IMR-90 (cell line): ENCODE measurements at places on chromosomes 11 and 22. TPM values are rescaled to one million over a fixed set of nuclear protein-coding genes. Genes with fewer than 3 reads are reported as not detected.

The BBOX1 gene
- not detected in 2 replicates for total RNA-seq

The C11orf91 gene
- total RNA-seq, result not detected in 2 replicates

The RASD2 gene
- total RNA-seq, result under 0.01 TPM in 2 replicates

The BTG4 gene
- not detected in 2 replicates for total RNA-seq

The TPBGL gene
- not detected in 2 replicates for total RNA-seq

The HBG2 gene
- 0.54 TPM in 1 of 2 replicates, not detected in the other for total RNA-seq

The PHOX2A gene
- not detected in 2 replicates for total RNA-seq

The UCP3 gene
- under 0.01 TPM in 2 replicates for total RNA-seq

DNA sequence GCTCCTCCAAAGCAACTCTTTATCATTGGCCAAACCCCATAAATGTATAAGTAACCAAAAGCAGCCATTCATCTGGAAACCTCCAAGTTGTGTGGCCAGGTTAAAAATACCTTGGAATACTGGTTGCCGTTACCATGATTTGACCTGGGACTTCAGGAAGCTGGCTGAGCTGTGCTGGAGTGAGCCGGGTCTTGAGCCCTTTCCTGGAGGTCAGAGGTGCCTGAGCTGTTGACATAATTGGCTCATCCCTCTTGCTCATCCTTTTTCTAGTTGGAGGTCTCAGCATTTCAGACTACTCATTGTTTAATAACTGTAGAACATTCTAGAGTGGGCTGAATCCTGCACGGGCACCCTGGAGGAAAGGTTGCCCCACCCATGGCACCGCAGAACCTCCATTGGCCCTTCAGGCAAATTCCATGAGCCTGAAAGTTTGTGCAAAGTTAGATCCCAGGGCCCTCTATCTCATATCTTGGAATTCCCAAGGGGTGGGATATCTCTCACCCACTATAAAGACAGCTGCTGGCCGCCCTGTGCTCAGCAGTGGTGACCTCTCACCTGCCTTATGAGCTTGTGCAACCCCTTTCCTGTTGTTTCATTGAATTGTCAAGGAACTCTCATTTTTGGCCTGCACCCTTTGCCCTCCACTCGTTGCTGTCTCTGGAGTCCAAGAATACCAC lies 77.0 kb downstream of the C22orf31 start:
- DNase-seq, result no peak

- DNase-seq, result no peak
These were observed 30.6 kb upstream of the HSD17B12 start for GRCh38 chr11:43649921-43650320.

- no peak for DNase-seq
These were observed 406.0 kb downstream of the CTTN start for GRCh38 chr11:70804139-70804837.

GRCh38 chr11:118184784-118185579 lies 8.5 kb upstream of the SCN2B start:
- no peak for DNase-seq

DNA sequence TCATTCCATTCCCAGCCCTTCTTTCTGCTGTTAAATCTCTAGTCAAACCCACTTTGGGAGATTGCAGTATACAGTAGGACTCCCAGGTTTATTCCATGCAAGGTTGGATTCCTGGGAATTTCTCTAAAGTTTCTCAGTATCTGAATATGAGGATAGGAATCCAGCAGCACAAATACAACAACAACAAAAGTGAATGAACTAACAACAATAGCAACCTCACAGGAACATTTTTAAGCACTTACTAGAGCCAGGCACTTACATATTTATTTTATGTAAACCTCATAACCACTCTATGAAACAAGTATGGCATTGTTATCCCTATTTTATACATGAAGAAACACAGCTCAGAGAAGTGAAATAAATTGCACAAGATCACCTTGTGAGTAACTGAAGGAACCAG lies 1.9 kb downstream of the MMP7 start:
- peak; percentile 19 for DNase-seq

GRCh38 chr11:34826384-34826726 lies 89.8 kb downstream of the APIP start:
- no peak for DNase-seq

- no peak for DNase-seq
These were observed 6.4 kb downstream of the CABP2 start for GRCh38 chr11:67516806-67517205.

GRCh38 chr11:11864803-11865202 lies 23.0 kb downstream of the USP47 start:
- no peak for DNase-seq

DNA sequence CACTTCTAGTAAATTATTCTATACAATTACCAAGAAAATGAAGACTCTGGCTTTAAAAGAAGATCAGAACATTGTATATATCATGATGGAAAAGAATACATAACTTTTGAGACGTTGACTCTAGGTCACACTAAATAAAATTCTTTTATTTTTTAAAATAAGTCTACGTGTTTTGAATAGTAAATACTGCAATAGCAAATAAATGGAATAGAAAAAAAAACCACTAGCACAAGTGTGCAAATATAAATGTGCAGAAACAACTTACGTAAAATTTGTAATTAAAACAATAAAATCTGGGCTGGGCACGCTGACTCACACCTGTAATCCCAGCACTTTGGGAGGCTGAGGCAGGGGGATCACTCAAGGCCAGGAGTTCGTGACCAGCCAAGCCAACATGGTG lies 17.9 kb downstream of the SIK3 start:
- no peak for DNase-seq

DNA sequence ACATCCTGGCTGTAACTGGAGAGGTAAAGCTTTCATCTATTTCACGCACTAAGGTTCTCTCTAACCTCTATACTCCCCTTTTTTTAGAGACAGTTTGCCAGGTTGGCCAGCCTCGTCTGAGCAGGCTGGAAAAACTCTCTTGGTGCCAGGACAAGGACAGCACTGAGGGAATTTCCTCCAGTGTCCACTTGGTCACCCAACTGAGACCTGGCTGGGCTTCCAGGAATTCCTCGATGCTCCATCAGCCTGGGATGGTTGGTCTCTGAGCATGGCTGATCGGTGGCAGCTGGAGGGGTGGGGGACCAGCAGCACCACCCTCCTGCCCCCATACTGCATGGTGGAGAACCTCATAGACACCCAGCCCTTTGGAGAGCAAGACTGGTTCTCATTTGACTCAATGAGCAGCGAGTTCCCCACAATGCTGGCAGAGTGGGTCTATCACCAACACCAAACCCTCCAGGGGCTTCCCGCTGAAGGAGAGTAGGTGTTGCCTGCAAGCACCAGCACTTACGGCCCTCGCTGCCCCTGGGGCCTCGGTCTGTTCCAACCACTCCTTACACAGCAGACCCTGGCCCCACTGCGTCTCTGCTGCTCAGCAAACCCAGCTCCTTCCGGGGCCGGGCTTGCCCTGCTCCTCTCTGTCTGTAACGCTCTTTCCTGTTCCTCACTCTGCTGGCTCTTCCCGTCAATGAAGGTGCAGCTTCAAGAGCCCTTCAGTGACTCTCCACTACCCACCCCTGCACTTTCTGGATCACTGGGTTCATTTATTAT lies 122.2 kb downstream of the ST3GAL4 start:
- no peak for DNase-seq

GRCh38 chr11:121665206-121665838 lies 212.6 kb upstream of the SORL1-AS1 start:
- DNase-seq, result no peak

DNA sequence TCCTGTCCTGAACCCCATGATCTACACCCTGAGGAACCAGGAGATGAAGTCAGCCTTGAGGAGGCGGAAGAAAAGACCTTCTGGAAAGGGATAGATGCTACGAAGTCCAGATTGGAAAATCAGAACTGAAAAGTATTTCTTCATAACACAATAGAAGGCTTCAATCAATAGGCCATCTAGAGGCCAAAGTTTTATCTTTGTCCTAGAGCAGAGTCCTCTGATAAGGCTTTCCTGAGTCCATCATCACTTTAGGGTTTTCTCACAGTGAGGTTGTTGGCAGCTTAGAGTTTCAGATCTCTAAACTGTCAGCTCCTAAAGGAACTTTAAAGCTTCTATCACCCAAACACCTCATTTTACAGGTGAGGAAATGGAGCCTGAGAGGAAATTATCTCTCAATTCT lies 21.3 kb downstream of the OR4D9 start:
- DNase-seq, result no peak

- no peak for DNase-seq
These were observed 113.5 kb downstream of the FCHSD2 start for GRCh38 chr11:73028611-73029010.

GRCh38 chr11:102478673-102479299 lies 26.2 kb upstream of the TMEM123 start:
- DNase-seq, result no peak

DNA sequence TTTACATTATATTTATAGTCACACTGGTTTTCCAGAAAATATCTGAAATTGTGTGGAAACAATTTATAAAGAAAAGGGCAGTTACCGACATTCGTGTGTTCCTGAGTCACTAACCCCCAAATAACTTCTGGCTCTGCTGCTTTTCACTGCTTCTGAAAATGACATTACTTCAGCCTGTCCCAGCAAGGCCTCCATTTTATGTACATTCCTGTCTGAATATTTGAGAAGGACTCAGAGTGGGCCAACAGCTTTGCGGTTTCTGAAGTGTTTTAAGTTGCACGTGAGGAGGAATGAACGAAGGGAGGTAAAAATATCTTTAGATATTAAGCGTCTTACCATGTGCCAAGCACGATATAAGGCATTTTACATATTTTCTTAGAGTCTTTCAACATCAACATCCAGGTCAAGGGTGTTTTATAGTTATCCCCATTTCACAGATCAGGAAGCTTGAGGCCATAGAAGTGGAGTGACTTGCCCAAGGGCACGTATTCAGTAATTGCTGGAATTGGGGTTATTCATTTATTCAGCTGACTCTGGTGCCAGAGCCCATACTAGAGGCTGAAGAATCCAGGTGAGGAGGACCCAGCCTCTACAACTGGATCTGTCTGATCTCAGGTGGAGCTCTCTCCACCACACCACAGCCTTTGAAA lies 30.8 kb upstream of the WNT11 start:
- DNase-seq, result no peak

DNA sequence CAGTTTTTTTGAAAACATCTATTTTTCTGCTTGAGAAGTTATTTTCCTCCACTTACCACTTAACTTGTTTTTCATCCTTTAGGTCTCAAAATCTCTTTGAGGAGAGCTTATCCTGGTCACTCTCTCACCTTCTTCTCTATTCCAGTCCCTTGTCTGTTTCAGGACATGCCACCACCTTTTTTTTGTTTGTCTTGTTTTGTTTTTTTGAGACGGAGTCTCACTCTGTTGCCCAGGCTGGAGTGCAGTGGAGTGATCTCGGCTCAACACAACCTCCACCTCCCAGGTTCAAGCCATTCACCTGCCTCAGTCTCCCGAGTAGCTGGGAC lies 4.6 kb upstream of the BCL2L13 start:
- DNase-seq, result no peak

GRCh38 chr11:10694486-10695239 lies 1.1 kb upstream of the IRAG1 start:
- DNase-seq, result peak; percentile 83

GRCh38 chr11:123477205-123477907 lies 47.3 kb downstream of the GRAMD1B start:
- DNase-seq, result no peak

DNA sequence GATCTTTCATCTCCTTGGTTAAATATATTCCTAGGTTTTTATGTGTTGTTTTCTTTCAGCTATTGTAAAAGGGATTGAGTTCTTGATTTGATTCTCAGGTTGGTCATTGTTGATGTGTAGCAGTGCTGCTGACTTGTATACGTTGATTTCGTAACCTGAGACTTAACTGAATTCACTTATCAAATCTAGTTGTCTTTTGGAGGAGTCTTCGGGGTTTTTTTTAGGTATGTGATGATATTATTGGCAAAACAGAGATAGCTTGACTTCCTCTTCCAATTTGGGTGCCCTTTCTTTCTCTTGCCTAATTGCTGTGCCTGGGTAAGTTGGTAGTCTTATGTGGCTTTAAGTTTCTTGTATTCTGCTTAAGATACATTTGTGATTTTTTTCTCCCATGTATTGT lies 52.8 kb downstream of the CBL start:
- peak; percentile 4 for DNase-seq

DNA sequence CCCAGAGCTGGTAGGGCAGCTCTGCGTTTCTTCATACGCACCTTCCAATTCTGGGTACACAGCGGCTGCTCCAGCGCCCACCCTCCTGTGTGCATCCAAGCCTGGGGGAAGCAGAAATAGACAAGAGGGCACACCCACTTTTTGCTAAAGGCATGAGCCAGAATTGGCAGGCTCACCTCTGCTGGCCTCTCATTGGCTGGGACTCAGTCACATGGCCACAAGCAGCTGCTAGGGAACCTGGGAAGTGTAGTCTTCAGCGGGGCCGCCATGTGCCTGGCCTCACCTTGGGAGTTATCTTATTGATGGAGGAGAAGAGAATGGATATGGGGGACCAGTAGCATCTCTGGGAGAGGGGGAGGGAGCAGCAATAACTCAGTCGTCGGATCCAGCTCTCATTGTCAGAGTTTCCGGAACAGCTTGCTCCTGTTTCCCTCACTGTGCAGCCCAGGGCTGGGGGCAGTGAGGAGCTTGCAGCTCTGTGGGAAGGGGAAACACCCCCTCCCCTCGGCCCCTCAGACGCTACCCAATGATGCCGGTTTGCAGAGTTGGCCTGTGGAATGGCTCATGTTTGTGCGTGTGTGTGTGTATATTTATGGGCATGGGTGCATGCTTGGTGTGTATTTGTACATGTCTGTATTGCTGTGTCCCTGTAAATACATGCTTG lies 11.8 kb upstream of the MIEF1 start:
- DNase-seq, result peak; percentile 65

DNA sequence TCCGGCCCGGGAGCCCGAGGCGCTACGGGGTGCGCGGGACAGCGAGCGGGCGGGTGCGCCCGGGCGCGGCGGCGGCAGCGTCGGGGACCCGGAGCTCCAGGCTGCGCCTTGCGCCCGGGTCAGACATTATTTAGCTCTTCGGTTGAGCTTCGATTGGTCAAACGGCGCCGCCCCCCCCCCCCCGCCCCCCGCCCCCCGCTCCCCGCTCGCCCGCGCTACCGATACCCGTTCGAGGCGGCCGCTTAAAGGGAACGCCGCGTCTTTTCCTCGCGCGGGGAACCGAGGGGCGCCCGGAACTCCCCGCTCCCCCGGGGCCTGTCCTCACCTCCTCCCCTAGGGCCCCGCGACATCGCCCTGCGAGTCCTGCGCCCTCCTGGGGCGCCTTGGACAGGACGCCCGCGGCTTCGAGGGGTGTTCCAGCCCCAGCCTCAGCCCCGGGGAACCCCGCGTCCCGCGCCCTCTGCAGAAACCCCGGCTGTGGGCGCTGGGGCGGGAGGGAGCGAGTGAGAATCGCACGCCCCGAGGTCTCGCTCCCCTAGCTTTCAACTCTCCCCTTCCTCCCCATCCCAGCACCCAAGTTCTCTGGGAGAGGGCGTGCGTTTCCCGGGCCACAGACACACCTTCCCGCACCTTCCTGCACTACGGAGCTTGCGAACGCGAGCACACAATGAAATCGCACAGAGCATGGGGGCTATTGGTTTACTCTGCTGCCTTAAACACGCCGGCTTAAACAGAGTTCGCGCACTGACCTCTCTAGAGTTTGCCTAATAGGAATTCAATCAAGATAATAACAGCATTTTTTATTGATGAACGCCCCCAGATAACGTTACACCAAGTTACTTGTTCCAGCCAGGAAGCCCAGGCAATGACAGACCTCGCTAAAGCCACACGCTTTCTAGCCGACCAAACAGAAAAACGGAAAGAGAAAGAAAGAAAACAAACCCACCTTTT lies at the start of gene BDNF:
Gene BDNF, minus strand, starts transcription at position 105 of the 951 bp plus-strand sequence. CDS start 41,891 bp downstream, outside the sequence.
- DNase-seq, result peak; percentile 60

GRCh38 chr11:121591405-121592033 lies 138.8 kb upstream of the SORL1-AS1 start:
- DNase-seq, result peak; percentile 80
